ENCODE measurements at places on chromosomes 11 and 22.
A peak's percentile ranks its signal among the peaks of the same experiment; 100 is the strongest.

GRCh38 chr22:32661737-32662586 is 139.5 kb upstream of the TIMP3 start:
- no peak overlapping the region for H3K4me3 ChIP-seq
- DNase-seq = no peak
- H3K4me1 ChIP-seq = no peaks in the 10 kb centered on the region

GRCh38 chr11:68825571-68825970 is 16.1 kb downstream of the CPT1A start:
- H3K4me1 ChIP-seq = peaks cover 29% of the 10 kb centered on the region
- H3K27me3 ChIP-seq = no peaks in the 10 kb centered on the region
- no peaks in the 10 kb centered on the region for H3K36me3 ChIP-seq
- peak overlapping the region; percentile 83 for H3K27ac ChIP-seq
- DNase-seq = peak; percentile 89
- no peak overlapping the region for H3K4me3 ChIP-seq

DNA sequence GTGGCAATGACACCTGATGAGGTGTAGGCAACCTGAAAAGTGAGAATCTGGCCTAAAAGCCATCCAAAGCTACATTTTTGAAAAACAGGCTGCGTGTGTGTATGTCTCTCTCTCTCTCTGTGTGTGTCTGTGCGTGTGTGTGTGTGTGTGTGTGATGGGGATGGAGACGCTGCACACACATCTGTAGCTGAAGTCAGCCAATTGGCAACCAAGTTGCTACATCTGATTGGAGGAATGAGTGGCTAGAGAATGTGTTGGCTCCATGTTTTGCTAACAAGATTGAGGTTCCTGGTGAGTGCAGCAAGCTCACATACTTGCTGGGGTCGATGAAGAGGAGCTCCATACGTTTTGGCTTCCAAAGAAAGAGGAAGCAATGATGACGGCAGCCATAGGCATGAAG is 311.4 kb upstream of the NCAM1 start:
- no peak overlapping the region for H3K4me3 ChIP-seq
- no peaks in the 10 kb centered on the region for H3K4me1 ChIP-seq
- no peak overlapping the region for H3K27ac ChIP-seq
- H3K36me3 ChIP-seq = no peaks in the 10 kb centered on the region

DNA sequence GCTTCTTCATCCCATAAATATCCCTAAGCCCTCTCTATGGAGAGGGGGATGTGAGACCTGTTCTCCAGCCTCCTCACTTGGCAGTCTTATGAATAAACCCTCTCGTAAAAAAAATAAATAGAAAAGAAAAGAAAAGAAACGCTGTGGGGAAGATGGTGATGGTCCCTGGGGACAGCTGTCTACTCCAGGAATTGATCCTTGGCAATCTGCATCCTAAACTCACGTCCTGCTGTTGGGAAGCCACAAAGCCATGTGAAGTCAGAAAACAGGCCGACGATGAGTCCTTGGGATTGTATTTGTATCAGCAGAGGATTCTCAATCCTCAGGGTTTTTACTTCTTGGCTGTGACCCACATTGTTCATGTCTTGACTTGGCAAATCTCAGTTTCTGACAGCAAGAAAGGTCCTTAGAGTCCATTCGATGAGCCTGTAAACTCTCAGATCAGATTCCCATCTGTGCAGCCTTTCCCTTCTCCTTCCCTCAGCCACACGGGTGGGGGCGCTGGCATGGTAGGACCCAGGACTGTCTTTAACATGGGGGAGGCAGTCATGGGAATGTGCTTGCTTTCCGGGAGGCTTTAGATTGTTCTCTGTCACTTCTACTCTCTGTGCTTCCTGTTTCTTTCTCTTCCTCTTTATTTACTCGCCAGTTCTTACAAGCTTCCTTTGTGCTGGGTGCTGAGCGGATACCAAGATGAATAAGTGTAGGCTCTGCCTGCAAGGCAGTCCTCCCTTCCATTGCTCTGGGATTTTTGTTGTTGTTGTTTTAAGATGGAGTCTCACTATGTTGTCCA is 24.9 kb downstream of the TCP11L1 start:
- peak overlapping the region; percentile 17 for H3K27ac ChIP-seq
- H3K4me1 ChIP-seq = peaks cover 19% of the 10 kb centered on the region
- no peak for DNase-seq
- no peaks in the 10 kb centered on the region for H3K27me3 ChIP-seq
- no peak overlapping the region for H3K4me3 ChIP-seq

- H3K27ac ChIP-seq = no peak overlapping the region
- DNase-seq = no peak
- H3K36me3 ChIP-seq = no peaks in the 10 kb centered on the region
- no peaks in the 10 kb centered on the region for H3K4me1 ChIP-seq
Observed at GRCh38 chr11:109075976-109076375, 346.0 kb upstream of the C11orf87 start.

- no peaks in the 10 kb centered on the region for H3K4me1 ChIP-seq
- H3K27me3 ChIP-seq = no peaks in the 10 kb centered on the region
- no peak overlapping the region for H3K4me3 ChIP-seq
Observed at GRCh38 chr22:32517488-32517887, 42.9 kb downstream of the FBXO7 start.

GRCh38 chr22:42342426-42343120 is 72.1 kb upstream of the TCF20 start:
- no peaks in the 10 kb centered on the region for H3K4me1 ChIP-seq
- no peak for DNase-seq
- no peaks in the 10 kb centered on the region for H3K27me3 ChIP-seq
- no peak overlapping the region for H3K27ac ChIP-seq
- H3K4me3 ChIP-seq = no peak overlapping the region

DNA sequence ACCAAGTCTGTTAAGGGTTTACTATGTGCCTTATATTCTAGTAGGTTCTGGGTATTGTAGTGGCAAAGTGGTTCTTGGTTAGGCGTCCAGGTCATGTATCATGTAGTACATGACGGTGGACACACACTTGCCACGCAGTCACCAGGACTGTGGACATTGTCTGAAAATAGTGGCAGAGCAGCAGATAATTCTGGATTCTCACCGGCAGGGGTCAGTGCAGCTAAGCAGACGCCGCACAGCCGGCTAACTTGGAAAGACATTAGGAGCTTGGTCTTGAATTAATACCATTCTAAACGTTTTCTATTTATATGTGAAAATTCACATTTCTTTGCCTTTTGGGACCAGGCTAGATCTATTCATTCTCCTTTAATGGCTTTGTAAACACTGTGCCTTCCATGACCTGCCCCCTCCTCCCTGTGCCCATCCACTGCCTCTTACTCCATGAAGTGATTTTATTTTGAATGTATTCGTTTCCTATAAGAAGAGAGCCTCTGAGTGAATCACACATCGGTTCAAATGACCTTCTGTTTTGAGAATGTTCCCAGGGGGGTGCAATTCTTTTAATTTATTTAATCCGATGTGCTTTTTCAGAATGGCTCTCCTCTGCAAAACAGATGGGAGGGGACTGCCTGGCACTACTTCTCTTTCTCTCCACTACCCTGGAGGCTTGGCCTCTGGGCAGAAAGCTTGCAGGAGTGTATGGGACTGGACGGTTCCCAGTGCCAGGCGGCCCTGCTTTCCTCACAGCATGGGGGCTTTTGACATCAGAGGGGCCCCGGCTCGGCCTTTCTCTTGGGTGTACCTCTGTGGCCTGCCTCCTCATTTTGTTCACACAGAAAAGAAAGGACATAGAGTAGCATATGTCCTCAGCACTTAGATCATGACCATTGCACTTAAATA is 378.0 kb downstream of the NTM start:
- no peaks in the 10 kb centered on the region for H3K36me3 ChIP-seq
- H3K4me1 ChIP-seq = no peaks in the 10 kb centered on the region
- H3K27ac ChIP-seq = no peak overlapping the region
- no peak overlapping the region for H3K4me3 ChIP-seq
- no peaks in the 10 kb centered on the region for H3K27me3 ChIP-seq

DNA sequence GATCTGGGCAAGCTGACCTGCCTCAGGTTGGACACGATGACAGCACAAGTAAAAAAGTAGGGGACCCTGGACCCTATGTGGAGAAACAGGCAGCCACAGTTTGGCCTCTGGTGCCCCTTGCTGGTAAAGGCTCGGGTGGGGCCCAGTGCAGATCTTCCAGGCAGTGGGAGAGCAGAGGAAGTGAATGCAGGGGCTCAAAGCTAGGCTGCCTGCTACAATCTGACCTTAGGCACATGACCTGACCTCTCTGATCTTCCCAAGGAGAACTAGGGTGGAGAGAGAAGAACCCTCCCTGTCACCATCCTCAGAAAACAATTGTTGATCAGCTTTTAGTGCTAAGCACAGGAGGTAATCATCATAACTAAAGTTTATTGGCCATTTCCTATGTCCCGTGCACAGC is 76.5 kb downstream of the PDE2A start:
- no peak overlapping the region for H3K27ac ChIP-seq
- H3K4me3 ChIP-seq = no peak overlapping the region
- DNase-seq = no peak
- no peaks in the 10 kb centered on the region for H3K4me1 ChIP-seq
- H3K36me3 ChIP-seq = no peaks in the 10 kb centered on the region
- H3K27me3 ChIP-seq = no peaks in the 10 kb centered on the region

- peaks cover 67% of the 10 kb centered on the region for H3K4me1 ChIP-seq
- DNase-seq = peak; percentile 98
- peak within 1 kb of the TSS; percentile 95 for H3K27ac ChIP-seq
Observed at GRCh38 chr22:31080848-31081649, at the start of gene SMTN. SMTN (plus strand) TSS chr22:31081318; CDS start chr22:31083259, 1,941 bp downstream.

- no peaks in the 10 kb centered on the region for H3K4me1 ChIP-seq
- no peaks in the 10 kb centered on the region for H3K27me3 ChIP-seq
- no peak overlapping the region for H3K4me3 ChIP-seq
- H3K27ac ChIP-seq = no peak overlapping the region
Observed at GRCh38 chr11:66696146-66696545, 18.5 kb upstream of the RBM4B start.

DNA sequence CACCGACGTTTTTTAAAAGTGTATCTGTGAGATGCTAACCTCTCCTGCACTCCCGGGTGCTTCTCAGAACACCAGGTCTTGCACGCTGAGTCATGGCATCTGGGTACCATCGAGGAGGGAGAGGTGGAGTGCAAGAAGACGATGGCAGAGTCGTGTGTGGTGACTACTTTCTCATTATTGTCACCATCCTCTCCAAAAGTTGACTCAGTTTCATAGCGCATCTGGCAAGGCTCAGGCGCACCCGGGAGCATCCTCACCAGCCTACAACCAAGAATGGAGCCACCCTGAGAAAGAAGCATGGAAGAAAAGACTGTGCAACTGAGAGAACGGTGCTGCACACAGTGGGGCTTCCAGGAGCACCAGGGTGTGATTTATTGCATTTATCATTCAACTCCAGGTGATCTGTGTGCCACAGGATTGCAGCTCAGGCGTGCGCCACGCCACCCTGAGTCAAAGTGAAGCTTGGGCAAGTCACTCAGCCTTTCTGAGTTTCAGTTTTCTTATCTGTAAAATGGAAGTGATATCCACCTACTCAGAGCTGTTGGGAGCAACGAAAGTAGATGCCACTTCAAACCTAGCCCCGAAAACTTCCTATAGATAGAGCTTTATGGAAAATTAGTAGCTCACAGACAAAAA is 65.4 kb downstream of the LINC01488 start:
- no peaks in the 10 kb centered on the region for H3K27me3 ChIP-seq
- H3K36me3 ChIP-seq = no peaks in the 10 kb centered on the region
- no peak overlapping the region for H3K4me3 ChIP-seq
- no peak for DNase-seq
- no peaks in the 10 kb centered on the region for H3K4me1 ChIP-seq

DNA sequence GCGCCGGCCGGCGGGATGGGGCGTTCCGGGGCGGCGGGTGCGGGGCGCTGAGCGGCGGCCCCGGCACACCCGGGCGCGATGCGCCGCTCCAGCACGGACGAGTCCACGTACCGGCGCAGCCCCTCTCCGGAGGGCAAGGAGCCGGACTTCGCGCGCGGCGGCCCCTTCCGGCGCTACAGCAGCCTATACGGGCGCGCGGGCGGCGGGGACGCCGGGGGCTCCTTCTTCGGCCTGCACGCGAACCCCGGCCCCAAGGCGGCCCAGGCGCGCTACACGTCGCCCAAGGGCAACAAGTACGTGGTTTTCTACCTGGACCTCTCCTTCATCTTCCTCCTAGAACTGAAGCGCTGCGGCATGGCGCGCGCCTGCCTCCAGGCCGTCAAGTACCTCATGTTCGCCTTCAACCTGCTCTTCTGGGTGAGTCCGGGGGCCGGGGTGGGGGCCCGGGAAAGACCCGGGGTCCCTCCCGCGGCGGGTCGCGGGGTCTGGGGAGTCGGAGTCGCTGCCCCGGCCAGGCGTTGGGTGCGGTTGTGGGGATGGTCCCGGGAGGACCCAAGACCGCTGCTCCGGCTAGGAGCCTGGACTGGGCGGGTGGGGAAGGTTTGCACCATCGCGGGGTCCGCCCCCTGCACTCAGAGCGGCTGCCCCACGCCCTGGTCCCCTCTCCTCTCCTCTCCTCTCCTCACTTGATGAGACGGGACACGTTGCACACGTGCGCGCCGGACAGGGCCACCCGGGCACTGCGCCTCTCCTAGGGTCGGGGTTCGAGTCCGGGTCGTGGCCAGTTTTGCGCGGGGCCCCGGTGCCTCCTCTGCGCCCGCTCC is 7.5 kb downstream of the TSPAN4 start:
- peaks cover 2% of the 10 kb centered on the region for H3K36me3 ChIP-seq
- no peaks in the 10 kb centered on the region for H3K4me1 ChIP-seq
- H3K4me3 ChIP-seq = peak overlapping the region; percentile 7
- no peak for DNase-seq
- H3K27ac ChIP-seq = no peak overlapping the region

DNA sequence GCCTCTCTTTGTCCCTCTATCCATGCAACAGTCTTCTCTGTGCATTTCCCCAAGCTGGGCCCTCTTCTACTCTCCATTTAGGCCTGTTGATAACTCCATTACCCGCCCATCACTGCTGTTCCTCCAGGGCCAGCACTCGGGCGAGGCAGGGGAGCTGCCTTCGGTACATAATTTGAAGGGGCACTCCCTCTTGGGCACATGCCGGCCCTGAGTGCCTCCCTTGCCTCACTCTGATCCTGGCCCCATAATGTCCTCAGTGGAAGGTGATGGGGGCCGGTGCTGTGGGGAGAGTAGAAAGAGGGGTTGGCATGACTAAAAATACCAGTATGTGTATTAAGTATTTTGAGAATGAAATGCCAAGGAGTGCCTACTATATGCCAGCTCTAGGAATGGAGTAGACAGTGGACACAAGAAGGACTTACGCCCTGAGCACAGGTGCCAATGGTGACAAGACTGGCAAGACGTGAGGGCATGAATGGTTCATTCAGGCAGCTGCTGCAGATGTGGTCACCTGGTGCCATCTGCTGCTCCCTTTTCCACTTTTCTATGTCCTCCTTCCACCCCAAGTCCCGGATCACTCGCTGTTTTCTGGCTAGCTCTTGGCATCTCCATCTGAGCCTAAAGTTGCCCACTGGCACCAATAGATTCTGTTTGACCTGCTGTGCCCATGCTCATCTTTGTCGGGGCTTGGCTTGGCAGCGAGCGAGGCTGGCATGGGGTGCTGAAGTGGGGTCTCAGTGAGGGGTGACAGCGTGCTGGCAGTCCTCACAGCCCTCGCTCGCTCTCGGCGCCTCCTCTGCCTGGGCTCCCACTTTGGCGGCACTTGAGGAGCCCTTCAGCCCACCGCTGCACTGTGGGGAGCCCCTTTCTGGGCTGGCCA is 22.6 kb downstream of the TMEM218 start:
- H3K36me3 ChIP-seq = peaks cover 7% of the 10 kb centered on the region
- no peak overlapping the region for H3K4me3 ChIP-seq
- H3K27me3 ChIP-seq = no peaks in the 10 kb centered on the region
- no peak for DNase-seq
- no peaks in the 10 kb centered on the region for H3K4me1 ChIP-seq

GRCh38 chr11:78868563-78868962 is 293.9 kb upstream of the NARS2 start:
- H3K36me3 ChIP-seq = no peaks in the 10 kb centered on the region
- H3K27me3 ChIP-seq = no peaks in the 10 kb centered on the region
- no peaks in the 10 kb centered on the region for H3K4me1 ChIP-seq
- no peak overlapping the region for H3K27ac ChIP-seq
- H3K4me3 ChIP-seq = no peak overlapping the region
- DNase-seq = no peak

Data from small intestine (tissue), 16 donors.